ENCODE measurements at places on chromosomes 3 and 15. TPM values are rescaled to one million over a fixed set of nuclear protein-coding genes. Genes with fewer than 3 reads are reported as not detected.
A peak's percentile ranks its signal among the peaks of the same experiment; 100 is the strongest.

GRCh38 chr15:74773329-74773728 lies 8.6 kb upstream of the CSK start:
- no peak overlapping the region for H3K27ac ChIP-seq
- H3K4me3 ChIP-seq, result no peak overlapping the region
- no peaks in the 10 kb centered on the region for H3K27me3 ChIP-seq
- no peaks in the 10 kb centered on the region for H3K36me3 ChIP-seq
- no peaks in the 10 kb centered on the region for H3K4me1 ChIP-seq
- no peak for DNase-seq

DNA sequence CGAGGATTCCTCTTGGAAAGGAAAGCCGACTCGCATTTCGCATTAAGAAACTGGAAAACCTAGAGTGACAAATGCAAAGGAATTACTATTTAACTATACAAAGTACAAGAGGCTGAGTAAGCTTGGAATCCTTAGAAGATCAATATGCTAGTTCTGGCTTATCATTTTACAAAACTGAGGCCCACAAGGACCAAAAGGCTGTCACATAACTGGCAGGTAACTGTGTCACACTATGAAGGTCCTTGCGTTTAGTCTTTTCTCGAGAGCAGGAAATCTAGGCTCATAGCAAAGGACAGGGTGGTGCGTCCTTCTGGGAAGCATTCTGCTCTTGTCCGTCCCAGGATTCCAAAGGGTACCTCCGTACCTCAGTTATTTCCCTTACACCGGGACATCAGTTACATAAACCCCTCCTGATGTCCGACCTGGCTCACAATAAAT lies 629 bp downstream of the RPL24 start:
- peaks cover 33% of the 10 kb centered on the region for H3K4me1 ChIP-seq
- peak overlapping the region; percentile 78 for H3K4me3 ChIP-seq
- peak overlapping the region; percentile 92 for H3K27ac ChIP-seq
- DNase-seq, result no peak

GRCh38 chr15:40808861-40809450 lies 1.7 kb upstream of the DNAJC17 start:
- no peaks in the 10 kb centered on the region for H3K27me3 ChIP-seq
- no peak for DNase-seq
- peaks cover 37% of the 10 kb centered on the region for H3K36me3 ChIP-seq
- no peak overlapping the region for H3K27ac ChIP-seq
- peaks cover 14% of the 10 kb centered on the region for H3K4me1 ChIP-seq

GRCh38 chr3:194879991-194880939 lies 194.6 kb downstream of the FAM43A start:
- DNase-seq, result no peak
- H3K4me1 ChIP-seq, result peaks cover 15% of the 10 kb centered on the region
- no peaks in the 10 kb centered on the region for H3K27me3 ChIP-seq
- H3K36me3 ChIP-seq, result no peaks in the 10 kb centered on the region

Gene DNAH12
- total RNA-seq, result 0.12 TPM

DNA sequence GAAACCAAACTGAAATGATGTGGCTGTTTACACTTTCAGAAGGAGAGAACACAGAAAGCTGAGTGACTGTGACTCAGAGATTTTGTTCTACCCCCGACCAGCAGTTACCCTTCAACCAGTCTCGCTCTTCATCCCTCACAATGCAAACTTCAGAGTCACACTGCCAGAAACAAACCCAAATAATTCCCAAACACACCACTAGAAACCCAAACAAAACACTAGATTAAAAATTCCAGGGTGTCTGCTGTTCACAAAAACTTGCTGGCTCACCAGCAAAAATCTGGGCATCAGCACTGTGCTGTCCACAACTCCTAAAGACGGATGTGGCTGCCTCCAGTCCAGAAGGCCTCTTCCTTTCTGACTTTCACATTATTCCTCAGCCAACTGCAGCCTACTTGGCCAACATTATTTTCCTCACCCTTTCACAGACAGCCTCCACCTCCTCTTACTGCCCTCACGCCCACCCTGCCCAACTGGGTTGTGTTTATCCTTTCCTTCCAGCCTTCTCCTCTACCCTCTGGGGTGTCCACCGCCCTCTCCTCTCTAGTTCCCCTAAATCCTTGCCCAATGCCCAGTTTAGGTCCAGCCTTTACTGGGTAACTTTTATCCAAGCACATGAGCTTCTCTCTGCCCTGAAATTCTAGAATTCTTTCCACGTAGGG lies 71.4 kb downstream of the MECOM start:
- no peaks in the 10 kb centered on the region for H3K4me1 ChIP-seq
- no peak for DNase-seq
- no peak overlapping the region for H3K4me3 ChIP-seq
- no peaks in the 10 kb centered on the region for H3K27me3 ChIP-seq
- no peak overlapping the region for H3K27ac ChIP-seq

Gene CFAP20DC
- total RNA-seq, result not detected

Gene CRYBG3
- 10.1 TPM for total RNA-seq

Gene NEIL1
- 8.8 TPM for total RNA-seq

DNA sequence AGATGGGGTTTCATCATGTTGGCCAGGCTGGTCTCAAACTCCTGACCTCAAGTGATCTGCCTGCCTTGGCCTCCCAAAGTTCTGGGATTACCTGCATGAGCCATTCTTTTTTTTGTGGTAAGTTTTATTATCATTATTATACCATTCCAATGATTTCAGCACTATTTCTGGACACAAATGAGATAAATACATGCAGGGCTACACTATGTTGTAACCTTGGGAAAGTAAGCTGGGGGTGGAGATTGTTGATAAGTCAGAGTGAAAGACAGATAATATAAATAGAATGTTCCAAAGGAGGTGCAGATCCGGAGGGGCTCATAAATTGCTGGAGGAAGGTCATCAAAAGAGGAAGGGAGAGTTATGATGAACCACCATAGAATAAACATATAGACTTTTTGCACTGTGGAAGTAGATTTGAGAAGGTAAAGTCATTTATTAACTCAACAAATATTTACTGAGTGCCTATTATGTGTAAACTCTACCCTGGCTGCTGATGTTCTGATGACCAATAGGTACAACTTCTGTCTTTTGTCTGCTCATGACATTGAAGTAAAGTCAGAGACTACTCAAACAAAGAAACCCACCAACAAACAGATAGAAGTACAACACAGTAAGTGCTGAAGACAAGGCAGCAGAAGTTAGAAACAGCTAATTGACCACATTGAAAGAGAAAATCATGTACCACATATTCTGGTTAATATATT lies 478.9 kb upstream of the GOLIM4 start:
- H3K4me3 ChIP-seq, result no peak overlapping the region
- DNase-seq, result no peak
- H3K27me3 ChIP-seq, result no peaks in the 10 kb centered on the region
- no peaks in the 10 kb centered on the region for H3K4me1 ChIP-seq
- no peaks in the 10 kb centered on the region for H3K36me3 ChIP-seq

- H3K4me3 ChIP-seq, result no peak overlapping the region
- DNase-seq, result no peak
- no peaks in the 10 kb centered on the region for H3K36me3 ChIP-seq
- no peak overlapping the region for H3K27ac ChIP-seq
These were observed 11.6 kb downstream of the ZBTB11 start for GRCh38 chr3:101665357-101665756.

Gene CHRFAM7A
- total RNA-seq, result not detected

Gene CILP
- total RNA-seq, result 31.7 TPM

Gene HERC2
- 47.1 TPM for total RNA-seq

Gene KNSTRN
- 14.5 TPM for total RNA-seq

Gene TRPC1
- total RNA-seq, result 1.3 TPM

DNA sequence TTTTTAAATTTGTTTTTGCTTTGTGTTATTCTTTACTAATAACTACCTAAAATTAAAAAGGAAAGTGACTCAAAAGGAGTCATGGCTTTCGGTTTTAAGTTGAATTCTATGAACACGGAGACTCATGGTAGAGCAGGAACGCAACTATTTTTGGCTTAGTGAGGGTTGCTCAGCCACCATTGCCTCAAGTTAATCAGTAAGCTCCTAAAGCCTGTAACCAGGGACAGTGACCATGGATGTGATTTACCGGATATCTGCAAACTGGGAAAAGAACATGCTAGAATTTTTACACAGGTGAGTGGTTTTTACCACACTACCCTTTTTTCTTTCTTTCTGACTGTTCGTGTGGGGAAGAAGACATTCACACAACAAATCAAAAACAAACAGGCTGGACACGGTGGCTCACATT lies 11.8 kb downstream of the SLC12A8 start:
- no peaks in the 10 kb centered on the region for H3K27me3 ChIP-seq
- no peaks in the 10 kb centered on the region for H3K4me1 ChIP-seq
- DNase-seq, result no peak
- H3K36me3 ChIP-seq, result no peaks in the 10 kb centered on the region

DNA sequence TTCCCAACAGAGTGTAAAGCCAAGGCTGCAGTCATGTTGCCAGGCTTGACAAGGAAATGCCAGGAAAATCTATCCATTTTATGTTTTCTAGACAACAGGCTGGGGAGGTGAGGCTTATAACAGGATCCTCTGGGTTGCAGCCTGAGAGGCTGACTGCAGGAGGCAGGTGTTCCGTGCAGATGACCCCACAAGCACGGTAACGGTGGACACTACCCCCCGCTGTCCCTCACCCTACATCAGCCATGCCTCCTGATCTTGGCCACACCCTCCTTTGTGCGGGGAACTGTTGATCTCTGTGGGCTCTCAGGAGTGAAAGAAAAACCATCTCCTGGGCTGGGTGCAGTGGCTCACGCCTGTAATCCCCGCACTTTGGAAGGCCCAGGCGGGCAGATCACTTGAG lies 68.0 kb upstream of the ADPGK start:
- no peaks in the 10 kb centered on the region for H3K27me3 ChIP-seq
- no peak for DNase-seq
- no peaks in the 10 kb centered on the region for H3K36me3 ChIP-seq
- H3K27ac ChIP-seq, result no peak overlapping the region
- peaks cover 21% of the 10 kb centered on the region for H3K4me1 ChIP-seq
- H3K4me3 ChIP-seq, result no peak overlapping the region

DNA sequence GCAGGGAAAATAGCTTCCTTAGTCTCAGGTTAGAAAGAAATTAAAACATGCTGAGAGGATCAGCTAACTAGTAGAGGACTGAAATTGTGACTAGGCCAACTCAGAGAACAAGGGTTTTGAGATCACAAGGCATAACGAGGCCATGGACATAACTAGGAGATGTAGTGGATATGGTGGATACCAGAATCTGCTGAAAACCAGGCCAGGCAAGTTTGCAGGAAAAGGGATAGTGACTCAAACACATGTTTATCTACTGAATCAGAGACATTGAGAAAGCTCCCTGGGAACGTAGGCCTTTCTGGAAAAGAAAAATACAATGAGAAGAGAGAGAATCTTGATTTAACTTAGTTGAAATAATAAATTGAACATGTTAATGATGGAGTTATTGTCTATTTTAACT lies 326.5 kb upstream of the GBE1 start:
- H3K4me3 ChIP-seq, result no peak overlapping the region
- no peaks in the 10 kb centered on the region for H3K4me1 ChIP-seq
- H3K27me3 ChIP-seq, result no peaks in the 10 kb centered on the region

- H3K27ac ChIP-seq, result no peak overlapping the region
- no peaks in the 10 kb centered on the region for H3K4me1 ChIP-seq
- no peak overlapping the region for H3K4me3 ChIP-seq
- DNase-seq, result no peak
- no peaks in the 10 kb centered on the region for H3K27me3 ChIP-seq
- H3K36me3 ChIP-seq, result no peaks in the 10 kb centered on the region
These were observed 156.6 kb downstream of the RPLP1 start for GRCh38 chr15:69609176-69609575.

DNA sequence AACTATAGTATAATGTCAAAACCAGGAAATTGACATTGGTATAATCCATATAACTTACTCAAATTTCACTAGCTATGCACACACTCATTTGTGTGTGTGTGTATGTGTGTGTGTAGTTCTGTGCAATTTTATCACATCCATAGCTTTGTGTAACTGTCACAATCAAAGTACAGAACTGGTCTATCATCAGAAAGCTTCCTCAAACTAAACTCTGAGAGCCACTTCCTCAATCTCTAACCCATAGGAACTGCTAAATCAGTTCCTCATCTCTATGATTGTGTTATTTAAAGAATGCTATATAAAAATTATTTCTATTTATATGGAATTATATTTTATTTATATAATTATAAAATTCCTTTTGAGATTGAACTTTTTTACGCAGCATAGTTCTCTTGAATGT lies 18.1 kb downstream of the LNP1 start:
- no peaks in the 10 kb centered on the region for H3K27me3 ChIP-seq
- no peak overlapping the region for H3K4me3 ChIP-seq

GRCh38 chr15:63070681-63071129 lies 28.2 kb downstream of the TPM1 start:
- peaks cover 2% of the 10 kb centered on the region for H3K36me3 ChIP-seq
- H3K27ac ChIP-seq, result no peak overlapping the region
- DNase-seq, result no peak
- peaks cover 12% of the 10 kb centered on the region for H3K4me1 ChIP-seq
- no peaks in the 10 kb centered on the region for H3K27me3 ChIP-seq

DNA sequence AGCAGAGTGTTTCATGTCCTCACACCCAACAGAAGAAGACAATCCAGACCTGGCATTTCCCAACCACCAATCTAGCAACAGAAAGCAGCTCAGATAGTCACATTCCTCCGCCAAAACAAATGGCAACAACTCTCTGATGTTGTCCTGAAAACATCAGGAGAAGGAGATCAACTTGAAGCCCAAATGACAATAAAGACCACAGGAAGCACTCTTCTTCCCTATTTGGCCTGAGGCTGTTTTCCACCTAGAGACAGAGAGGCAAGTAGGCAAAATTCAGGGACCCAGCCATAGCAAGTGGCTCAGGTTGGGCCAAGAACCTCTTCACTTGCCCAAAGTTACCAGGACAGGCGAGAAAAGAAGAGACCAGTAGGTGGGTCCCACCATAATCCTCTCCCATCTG lies 35.0 kb downstream of the ZNF148 start:
- no peaks in the 10 kb centered on the region for H3K36me3 ChIP-seq
- no peak for DNase-seq
- no peak overlapping the region for H3K27ac ChIP-seq
- peaks cover 30% of the 10 kb centered on the region for H3K4me1 ChIP-seq
- no peak overlapping the region for H3K4me3 ChIP-seq
- H3K27me3 ChIP-seq, result no peaks in the 10 kb centered on the region

Gene SPPL2A
- 234 TPM for total RNA-seq

DNA sequence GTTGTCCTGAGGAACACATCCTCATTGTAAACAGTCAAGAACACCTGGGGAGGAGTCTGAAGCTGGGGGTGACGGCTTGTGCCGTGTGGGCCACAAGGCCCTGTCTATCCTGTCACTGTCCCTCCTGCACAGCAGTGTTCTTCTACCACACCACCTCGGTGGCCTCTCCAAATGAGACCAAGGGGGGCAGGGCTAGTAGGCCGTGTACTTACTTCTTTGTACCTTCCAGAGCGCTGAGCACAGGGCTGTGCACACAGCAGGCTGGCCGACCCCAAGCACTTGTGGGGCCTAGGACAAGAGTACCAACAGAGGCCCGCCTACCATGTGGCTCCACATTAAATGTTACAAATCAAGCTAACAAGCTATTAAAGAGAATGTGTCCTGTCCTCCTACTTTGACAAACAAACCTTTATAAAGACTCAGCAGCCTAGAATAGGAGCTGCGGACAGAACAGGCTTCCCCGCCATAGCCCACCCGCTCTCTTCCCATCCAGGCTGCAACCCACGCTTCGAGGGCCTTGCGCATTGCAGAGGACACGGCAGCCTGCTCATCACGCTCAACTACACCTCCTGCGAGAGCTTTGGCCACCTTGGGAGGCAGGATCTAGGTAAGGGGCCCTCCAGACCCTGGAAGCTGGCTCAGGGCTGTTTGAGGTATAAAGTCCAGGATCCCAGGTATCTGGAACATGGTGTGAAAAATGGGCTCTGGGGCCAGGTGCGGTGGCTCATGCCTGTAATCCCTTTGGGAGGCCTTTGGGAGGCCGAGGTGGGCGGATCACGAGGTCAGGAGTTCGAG lies 30.5 kb downstream of the MELTF start:
- no peak overlapping the region for H3K27ac ChIP-seq
- H3K4me1 ChIP-seq, result peaks cover 11% of the 10 kb centered on the region
- DNase-seq, result peak; percentile 36
- H3K4me3 ChIP-seq, result no peak overlapping the region
